ENCODE measurements at places on chromosomes 12 and 14. TPM values are rescaled to one million over a fixed set of nuclear protein-coding genes. Genes with fewer than 3 reads are reported as not detected.

Gene SDSL
- total RNA-seq, result 1.2 TPM

Gene BCL11B
- 99.5 TPM for total RNA-seq

Gene RPAP3
- total RNA-seq, result 36.0 TPM

Gene KRT4
- total RNA-seq, result not detected

GRCh38 chr12:112046003-112046402 lies 32.8 kb downstream of the ERP29 start:
- no peaks in the 10 kb centered on the region for H3K27me3 ChIP-seq
- no peaks in the 10 kb centered on the region for H3K4me1 ChIP-seq
- no peak overlapping the region for H3K4me3 ChIP-seq
- no peak for DNase-seq
- peaks cover 27% of the 10 kb centered on the region for H3K36me3 ChIP-seq
- H3K27ac ChIP-seq, result no peak overlapping the region

DNA sequence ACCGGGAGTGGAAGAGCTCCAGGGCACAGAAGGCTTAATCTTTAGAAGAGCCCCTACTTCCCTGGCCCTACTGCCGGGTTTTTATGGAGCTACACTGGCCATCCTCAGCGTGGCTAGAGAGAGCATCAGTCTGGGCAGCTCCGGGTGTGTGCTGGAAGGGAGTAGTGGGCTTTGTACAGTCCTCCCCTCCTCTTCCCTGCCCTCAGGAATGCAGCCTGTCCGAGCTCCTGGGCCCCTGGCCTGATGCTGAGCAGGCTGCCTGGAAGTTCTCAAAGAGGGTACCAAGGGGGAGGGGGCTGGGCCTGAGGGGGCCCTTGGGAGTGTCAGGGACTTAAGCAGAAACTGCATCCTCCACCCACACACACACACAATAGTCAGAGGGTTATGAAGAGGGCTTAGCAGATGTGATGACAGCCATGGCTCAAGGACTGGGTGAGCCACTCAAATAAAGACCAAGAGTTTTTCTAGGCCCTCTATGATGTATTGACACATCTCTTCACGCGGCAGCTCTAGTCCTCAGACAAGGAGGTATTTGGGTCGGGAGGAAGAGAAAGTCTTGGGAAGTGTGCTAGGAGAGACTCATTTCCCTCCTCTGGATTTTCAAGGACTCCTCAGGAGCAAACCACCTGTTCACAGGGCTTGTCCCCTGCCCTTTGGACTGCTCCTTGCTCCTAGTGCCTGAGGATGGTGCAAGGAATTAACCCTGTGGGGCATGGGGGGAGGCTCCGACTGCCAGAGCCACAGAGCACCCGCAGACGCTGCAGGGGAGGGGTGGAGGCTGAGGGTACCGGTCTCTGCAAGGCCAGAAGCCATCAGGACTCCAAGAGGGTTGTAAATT lies 16.5 kb upstream of the FIGNL2 start:
- peaks cover 79% of the 10 kb centered on the region for H3K27me3 ChIP-seq
- H3K27ac ChIP-seq, result no peak overlapping the region
- DNase-seq, result no peak
- H3K36me3 ChIP-seq, result no peaks in the 10 kb centered on the region

GRCh38 chr12:113660936-113661335 lies 189.3 kb upstream of the LHX5 start:
- no peak overlapping the region for H3K27ac ChIP-seq
- no peak for DNase-seq
- no peaks in the 10 kb centered on the region for H3K36me3 ChIP-seq
- no peaks in the 10 kb centered on the region for H3K4me1 ChIP-seq
- peaks cover 3% of the 10 kb centered on the region for H3K27me3 ChIP-seq
- no peak overlapping the region for H3K4me3 ChIP-seq

DNA sequence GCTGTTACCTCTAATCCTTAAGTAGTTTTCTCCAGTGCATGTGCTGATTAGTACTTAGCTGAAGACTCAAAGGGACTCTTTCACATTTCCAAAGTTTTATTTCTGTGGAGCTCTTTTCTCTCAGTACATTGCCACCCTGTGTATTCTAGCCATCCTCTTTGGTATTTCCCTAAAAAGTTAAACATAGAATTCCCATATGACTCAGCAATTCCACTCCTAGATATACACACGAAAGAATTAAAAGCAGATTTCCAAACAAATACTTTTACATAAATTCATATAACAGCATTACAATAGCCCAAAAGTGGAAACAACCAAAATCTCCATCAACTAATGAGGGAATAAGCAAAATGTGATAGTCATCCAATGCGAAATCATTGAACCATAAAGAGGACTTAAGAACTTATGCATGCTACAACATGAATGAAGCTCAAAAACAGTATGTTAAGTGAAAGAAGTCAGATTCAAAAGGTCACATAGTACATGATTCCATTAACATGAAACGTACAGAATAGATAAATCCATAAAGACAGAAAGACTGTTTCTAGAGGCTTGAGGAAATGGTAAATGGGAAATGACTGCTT lies 9.0 kb upstream of the NOVA1 start:
- H3K27me3 ChIP-seq, result no peaks in the 10 kb centered on the region
- H3K27ac ChIP-seq, result no peak overlapping the region
- H3K36me3 ChIP-seq, result no peaks in the 10 kb centered on the region
- no peak for DNase-seq
- no peaks in the 10 kb centered on the region for H3K4me1 ChIP-seq

GRCh38 chr12:14654416-14654815 lies 42.0 kb downstream of the GUCY2C start:
- H3K4me3 ChIP-seq, result no peak overlapping the region
- H3K27ac ChIP-seq, result no peak overlapping the region
- no peaks in the 10 kb centered on the region for H3K4me1 ChIP-seq
- no peaks in the 10 kb centered on the region for H3K27me3 ChIP-seq

DNA sequence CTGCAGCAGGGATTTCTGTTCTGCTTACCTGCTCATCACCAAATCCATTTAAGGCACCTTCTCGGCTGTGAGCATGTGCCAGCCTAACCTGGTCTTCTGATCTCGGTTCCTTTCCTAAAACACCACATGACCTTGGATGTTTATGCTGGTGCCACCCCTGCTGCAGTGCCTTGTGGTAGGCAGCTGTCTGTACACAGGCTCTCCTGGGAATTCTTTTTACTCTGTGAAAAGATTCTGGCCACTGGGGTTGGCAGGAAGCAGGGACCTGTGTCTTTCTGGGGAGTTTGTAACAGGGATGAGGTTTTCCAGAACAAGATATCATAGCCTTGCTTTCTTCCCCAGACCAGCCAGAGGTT lies 10.4 kb upstream of the PLEKHG3 start:
- H3K4me3 ChIP-seq, result no peak overlapping the region
- H3K27me3 ChIP-seq, result peaks cover 66% of the 10 kb centered on the region
- no peak overlapping the region for H3K27ac ChIP-seq
- H3K36me3 ChIP-seq, result no peaks in the 10 kb centered on the region
- DNase-seq, result no peak
- peaks cover 7% of the 10 kb centered on the region for H3K4me1 ChIP-seq

GRCh38 chr14:76268700-76269099 lies 107.2 kb upstream of the ESRRB start:
- no peak overlapping the region for H3K27ac ChIP-seq
- no peaks in the 10 kb centered on the region for H3K4me1 ChIP-seq
- no peak overlapping the region for H3K4me3 ChIP-seq
- peaks cover 13% of the 10 kb centered on the region for H3K27me3 ChIP-seq
- DNase-seq, result no peak

DNA sequence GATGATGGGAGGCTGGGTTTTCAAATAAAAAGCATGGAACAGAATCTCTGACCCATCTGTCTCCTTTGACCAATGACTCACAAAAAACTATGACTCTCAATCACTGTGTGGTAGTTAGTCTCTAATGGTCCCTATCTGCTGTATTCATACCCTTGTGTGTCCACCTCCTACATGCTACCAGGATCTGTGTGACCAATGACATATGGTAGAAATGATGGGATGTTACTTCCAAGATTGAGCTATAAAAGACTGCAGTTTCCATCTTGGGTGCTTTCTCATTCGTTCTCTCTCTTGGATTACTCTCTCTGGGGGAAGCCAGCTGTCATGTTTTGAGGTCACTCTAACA lies 144.7 kb upstream of the BTG1 start:
- peaks cover 7% of the 10 kb centered on the region for H3K36me3 ChIP-seq
- H3K27me3 ChIP-seq, result no peaks in the 10 kb centered on the region
- no peak overlapping the region for H3K4me3 ChIP-seq
- DNase-seq, result no peak
